ENCODE measurements at places on chromosomes 5 and 9.

DNA sequence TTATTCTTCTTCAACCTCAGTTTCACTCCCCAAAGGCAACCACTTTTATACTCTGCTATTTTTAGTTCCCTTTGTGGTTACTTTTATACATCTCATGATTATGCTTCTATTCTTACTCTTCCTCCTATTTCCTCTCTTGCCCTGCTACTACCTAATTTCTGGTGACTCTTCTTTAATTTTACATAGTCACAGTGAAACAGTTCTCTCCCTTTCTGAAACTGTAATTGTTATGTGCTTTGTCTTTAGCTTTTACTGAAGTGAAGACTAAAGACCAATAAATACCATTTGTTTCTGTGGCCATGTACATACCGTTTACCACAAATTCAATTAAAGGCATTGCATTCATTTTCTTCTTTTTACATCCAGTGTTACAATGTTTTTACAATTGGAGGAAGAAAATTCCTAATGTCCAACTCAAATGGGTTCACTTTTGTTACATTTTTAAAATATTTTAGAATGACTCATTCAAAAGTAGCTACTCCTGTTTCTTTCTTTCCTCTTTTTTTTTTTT is 410.6 kb downstream of the PSAT1 start:
- no peak for DNase-seq

- DNase-seq = no peak
These were observed 138.5 kb downstream of the AOPEP start for GRCh38 chr9:94864862-94865509.

- DNase-seq = no peak
These were observed 4.0 kb upstream of the SLC46A2 start for GRCh38 chr9:112894699-112895098.

- no peak for DNase-seq
These were observed 1314.1 kb upstream of the C9orf72 start for GRCh38 chr9:28887188-28887884.

DNA sequence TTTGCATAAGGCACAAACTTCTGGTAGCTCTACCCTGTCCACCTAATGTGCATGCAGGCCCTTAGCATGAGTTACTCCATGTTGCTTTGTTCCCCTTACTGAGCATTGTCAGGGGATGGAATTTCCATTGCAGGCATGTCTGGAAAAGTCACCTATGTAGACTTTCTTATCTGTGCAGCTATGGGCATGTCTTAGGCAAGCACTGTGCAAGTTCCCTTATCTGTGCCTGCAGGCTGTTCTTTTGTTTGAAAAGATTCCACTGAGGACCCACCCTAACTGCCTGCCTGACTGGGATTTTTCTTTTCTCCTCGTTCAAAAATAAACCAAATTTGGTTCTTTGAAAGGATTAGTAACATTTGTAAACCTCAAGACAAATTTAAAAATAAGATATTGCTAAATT is 587.0 kb downstream of the CDH18 start:
- DNase-seq = no peak

GRCh38 chr9:114745879-114746550 is 59.8 kb downstream of the TNFSF15 start:
- no peak for DNase-seq

- no peak for DNase-seq
These were observed 70.3 kb downstream of the PGM5 start for GRCh38 chr9:68426755-68427154.

GRCh38 chr5:67331296-67331925 is 134.8 kb upstream of the CD180 start:
- DNase-seq = no peak

DNA sequence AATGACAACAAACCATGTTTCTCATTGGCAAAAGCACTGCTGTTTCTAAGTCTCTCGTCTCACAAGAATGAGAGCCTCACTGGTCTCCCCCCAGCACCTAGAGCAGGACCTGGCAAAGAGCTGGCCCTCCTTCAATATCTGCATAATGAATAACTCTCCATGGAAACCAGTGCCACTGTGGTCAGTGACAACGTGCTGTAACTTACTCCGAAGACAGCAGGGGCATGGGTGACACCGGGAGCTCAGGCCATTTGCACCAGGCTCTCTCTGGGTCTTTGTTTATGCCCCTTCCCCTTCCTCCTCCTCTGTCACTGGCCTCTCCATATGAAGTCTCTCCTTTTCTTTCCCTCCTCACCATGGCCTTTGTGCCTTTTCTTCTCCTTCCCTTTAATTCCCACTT is 33.3 kb downstream of the TAS2R1 start:
- DNase-seq = no peak

DNA sequence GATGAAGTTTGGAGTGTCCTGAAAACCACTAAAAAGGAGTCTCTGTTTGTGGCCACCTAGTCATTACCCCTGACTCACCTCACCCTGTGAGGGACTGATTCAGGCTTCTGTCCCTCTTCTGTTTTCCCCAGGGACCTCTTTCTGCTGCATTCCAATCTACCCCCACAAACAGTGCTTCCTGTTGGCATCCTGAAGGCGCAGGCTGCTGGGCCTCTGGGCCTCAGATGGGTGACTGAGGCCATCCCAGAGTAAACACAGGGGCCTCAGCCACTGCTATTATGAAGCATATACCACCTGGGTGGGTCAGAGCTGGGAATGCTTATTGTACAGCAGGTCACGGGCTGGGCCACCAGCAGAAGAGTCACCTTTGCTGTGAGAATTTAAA is 20.0 kb downstream of the MORN5 start:
- no peak for DNase-seq

DNA sequence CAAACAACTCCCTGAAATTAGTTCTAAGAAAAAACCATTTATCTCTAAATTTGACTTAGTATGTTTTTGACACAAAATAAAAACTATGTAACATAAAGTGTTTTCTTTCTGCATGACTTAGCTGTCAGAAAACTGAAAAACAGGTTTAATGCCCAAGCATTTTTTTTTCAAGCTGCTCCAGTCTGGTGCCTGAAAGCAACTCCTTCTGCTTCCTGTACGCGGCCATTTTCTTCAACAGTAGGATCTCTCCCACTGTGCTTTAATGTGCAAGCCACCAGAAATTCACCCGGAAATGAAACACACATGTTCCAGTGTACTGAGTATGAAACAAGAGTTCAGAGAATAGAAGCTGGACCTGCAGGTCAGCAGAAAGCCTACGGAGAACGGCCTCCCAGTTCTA is 161.2 kb downstream of the MED27 start:
- no peak for DNase-seq

- no peak for DNase-seq
These were observed 53.9 kb downstream of the MEF2C start for GRCh38 chr5:88829054-88829453.

DNA sequence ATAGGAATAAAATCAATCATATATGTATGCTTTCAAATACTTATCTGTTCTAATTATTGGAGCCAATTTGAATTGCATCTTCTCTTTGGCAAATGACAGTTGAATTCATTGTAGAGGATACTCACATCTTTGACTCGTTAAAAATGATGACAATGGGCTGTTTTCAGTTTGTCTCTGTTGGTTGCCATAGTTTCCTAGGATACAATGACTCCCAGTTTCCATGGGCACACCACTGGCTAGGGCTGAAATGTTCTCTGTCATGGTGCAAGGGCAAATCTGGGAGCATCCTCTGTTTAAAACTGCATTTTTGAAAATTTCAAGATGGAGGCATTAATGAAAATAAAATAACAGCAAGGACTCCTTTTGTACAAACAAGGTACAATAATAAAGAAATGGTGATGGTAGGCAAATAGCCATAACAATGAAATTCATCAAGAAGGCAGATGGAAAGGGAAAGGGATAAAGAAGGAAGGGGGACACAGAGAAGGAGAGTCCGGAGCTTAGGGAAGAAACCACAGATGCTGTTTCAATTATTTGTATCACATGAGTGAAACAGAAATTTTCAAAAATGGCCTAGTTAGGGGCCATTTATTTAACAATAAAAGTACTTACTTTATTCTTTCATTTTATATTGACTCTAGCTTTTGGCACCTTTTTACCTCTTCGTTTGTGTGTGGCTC is 378.8 kb upstream of the SEMA6A start:
- no peak for DNase-seq

GRCh38 chr5:175889910-175890684 is 18.7 kb downstream of the CPLX2 start:
- no peak for DNase-seq

GRCh38 chr5:26482076-26482809 is 556.1 kb downstream of the CDH9 start:
- no peak for DNase-seq

DNA sequence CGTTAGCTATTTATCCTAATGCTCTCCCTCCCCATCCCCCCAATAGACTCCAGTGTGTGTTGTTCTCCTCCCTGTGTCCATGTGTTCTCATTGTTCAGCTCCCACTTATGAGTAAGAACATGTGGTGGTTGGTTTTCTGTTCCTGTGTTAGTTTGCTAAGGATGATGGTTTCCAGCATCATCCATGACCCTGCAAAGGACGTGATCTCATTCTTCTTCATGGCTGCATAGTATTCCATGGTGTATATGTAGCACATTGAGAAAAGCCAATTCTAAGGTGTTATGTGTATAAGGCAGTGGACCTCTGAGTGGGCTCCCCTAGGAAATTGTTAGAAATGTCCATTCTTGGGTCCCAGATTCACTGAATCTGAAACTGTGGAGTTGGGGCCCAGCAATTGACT is 103.1 kb upstream of the MYO10 start:
- DNase-seq = no peak

DNA sequence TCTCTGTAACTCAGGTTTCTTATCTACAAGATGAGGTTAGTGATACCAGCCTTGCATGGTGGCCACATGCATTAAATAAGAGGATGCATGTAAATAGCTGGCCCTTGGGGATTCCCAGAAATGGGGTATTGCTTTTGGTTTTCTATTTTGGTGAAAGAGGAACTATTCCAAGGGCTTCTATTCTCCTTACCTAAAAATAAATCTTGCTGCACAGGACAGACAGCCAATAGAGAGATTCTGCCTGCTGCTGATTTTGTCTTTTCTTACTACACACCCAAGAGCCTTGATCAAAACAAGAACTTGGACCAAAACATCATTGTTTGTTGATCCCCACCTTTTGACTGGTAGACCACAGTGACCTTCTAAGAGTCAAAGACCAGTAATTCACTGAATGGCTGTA is 161.8 kb downstream of the PJA2 start:
- no peak for DNase-seq

DNA sequence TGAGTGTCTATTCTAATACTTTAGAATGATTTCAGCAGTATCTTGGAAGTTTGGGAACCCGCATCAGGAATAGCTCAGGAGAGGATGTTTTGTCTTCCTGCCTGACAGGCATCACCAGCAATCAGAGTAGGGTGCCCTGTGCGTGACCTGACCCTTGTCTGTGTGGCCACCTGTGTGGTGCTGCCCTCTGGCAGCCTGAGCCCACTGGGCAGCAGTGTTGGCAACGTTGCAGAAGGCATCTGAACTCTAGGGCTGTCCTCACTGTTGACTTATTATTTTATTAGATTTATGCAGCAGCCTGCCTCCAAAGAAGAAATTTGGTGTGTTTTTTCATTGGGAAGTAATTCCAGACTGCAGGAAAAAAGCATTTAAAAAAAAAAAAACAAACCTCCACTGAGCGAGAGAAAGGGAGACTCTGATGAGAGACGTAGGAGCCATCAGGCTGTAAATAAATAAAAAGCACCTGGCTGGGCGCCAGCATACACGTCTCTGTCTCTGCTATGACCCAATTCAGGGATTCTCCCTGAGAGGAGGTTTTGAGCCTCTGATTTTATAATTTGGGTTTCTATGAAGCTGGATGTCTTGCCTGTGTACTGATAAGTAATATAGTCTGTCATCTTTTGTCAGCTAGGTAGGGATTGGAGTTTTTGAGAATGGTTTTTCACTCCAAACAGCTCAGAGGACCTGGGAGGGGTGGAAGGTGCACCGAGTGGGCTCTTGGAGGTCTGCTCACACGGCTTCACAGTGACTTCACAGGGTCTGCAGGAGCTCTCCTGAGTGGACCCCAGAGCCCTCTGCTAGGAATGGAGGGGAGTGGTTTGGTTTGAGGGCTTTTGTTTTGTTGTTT is 49.0 kb downstream of the FAM78A start:
- DNase-seq = no peak

DNA sequence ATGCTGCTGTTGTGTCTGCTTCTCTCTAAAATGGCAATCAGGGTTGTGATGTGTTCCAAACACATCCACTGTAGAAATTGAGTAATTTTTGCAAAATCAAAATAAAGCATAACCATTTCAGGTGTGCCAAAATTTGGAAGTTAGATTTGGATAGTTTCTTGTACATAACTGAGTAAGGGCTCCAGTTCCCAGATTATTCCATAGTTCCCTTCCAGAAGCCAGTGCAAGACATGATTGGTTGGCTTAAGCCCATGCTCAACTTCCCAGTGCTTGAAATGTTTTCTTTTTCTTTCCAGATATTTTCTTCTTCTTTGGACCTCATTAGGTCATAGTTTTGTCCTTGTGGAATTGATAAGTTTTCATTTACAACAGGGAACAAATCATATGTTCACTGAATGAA is 64.2 kb downstream of the SNCAIP start:
- DNase-seq = no peak

DNA sequence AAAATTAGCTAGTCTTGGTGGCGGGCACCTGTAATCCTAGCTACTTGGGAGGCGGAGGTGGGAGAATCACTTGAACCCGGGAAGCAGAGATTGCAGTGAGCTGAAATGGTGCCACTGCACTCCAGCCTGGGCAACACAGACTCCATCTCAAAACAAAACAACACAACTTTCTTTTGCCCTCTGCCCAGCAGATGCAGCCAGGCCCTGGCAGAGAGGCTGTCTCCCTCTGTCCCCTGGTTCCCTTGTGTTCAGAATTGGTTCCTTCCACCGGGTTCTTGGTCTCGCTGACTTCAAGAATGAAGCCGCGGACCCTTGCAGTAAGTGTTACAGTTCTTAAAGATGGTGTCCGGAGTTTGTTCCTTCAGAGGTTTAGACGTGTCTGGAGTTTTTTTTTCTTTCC is 30.2 kb upstream of the CEP72 start:
- no peak for DNase-seq

DNA sequence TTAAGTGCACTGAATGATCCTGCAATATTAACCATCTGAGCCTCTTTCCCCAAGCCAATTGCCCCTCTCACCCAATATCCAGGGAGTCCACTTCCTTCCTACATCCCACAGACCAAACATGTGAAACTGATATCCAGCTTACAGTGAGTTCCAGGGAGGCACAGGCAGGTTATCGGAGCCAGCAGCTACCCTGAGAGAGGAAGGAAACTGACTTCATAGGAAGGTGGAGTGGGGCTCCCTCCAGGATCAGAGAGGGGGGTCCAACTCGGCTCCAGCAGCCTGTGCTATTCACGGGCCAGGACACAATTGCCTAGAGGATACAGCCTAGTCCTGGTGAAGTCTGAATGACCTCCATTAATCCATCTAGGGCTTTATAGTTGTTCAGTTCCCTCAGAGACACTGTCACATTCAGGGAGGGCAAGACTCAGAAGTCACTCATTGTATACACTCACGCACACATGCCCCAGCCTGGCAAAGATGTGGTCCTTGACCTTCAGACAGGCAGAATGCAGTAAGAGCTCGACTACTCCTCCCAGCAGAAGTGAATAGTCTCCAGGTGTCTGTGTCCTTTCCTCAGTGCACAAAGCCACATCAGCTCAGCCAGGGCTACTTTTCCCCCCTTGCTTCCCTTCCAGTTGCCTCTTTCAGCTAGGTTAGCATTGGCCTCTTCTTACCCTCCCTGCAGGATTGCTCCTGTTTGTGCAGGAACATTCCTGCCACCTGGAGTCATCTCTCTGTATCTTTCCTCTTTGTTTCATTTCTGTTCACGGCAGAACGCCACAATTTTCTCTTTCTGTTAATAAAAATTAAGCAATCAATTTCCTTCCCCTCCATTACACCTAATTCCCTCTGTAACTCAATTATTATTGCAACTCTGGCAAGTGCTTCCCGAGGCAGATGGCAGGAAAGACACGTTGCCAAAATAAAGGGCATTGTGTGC is 501.7 kb downstream of the ARHGEF28 start:
- DNase-seq = no peak
